Caco-2 (cell line): ENCODE measurements at places on chromosomes 3 and 15.

- DNase-seq = no peak
Measured at GRCh38 chr3:107263269-107264021, 113.8 kb upstream of the CCDC54 start.

- DNase-seq = no peak
Measured at GRCh38 chr3:58026598-58026997, 18.4 kb downstream of the FLNB start.

DNA sequence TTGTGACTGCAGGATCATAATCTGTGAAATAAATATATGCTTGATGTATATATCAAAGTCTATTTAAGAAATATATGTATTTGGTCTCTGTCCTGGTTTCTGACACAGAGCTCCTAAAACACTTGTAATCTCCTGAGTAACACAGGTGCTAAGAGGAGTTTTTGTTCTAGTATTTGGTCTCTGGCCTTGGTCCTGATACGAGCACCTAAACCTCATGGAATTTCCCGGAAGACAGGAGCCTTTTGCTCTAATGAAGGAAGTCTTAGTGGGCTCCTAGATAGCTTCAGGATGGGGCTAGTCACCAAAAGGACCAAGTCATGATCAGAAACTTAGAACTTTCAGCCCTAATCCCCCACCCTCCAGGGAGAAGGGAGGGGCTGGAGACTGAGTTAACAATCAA is 19.2 kb upstream of the MUSTN1 start:
- DNase-seq = no peak

DNA sequence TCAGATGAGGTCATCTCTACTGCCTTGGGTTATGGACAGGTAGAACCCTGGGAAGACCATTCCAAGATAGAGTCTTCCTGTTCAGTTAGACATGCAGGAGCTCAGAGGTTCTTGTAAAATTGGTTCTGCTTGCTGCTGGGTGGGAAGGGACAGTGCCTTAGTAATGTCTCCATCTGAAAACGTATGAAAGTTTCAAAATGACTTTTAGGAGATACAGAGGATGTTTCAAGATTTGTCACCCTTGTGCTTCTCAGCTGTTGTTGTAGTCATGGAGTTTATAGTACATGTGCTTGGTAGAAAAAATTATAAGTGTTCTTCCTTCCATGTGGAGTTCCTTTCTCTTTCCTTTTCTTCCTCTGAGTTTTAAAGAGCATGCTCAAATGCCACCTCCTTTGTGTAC is 885.2 kb upstream of the CFAP20DC start:
- DNase-seq = no peak

DNA sequence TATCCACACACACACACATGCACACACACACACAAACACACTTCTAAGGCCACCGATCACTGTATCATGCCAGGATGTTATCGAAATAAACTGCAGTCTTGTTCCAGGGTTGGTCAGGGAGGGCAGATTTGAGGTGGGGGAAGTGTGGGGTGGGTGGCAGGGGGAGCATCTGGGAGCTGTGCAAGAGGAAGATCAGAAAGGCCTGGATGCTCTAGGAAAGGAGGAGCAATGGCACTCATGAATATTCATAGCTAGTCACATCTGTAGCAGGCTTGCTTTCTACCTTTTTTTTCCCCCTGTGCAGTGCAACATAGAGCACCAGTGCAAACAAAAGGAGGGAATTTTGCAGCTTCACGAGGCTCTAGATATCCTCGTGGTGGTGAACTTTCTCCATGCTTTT is 84.9 kb downstream of the MEIS2 start:
- no peak for DNase-seq

DNA sequence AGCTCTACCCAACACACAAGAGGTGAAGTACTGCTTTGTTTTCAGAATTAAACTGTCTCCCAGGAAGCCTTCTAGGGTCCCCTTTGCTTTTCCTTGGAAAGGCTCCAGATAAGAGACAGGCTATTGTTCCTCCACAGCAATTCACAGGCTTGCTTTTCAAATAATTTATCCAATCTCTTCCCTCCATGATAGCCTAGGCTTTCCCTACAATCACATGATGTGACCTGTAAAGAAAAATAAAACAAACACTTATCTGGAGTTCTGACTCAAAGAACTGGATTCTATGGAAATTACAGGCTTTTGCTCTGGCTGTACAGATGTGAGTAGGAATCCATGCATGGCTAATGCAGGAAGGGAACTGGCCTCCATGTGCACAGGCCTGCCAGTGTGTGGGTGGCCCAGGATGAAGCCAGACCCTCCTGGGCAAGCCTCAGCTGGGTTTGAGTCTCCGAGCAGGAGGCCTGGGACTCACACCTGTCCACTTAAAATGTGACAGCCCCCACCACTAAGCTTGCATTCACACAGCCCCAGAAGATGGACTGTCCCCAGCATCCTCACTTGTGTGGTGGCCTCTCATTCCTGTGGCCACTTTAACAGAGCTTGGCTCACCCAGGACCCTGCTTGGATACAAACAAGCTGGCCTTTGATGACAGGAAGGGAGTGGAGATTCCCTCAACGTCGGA is 75.8 kb upstream of the LEKR1 start:
- no peak for DNase-seq
